ENCODE measurements at places on chromosomes 3 and 15. TPM values are rescaled to one million over a fixed set of nuclear protein-coding genes. Genes with fewer than 3 reads are reported as not detected.

ZMYND10 gene
- total RNA-seq: 0.45 TPM

PCSK6 gene
- 8.3 TPM for total RNA-seq

ADGRG7 gene
- total RNA-seq: not detected

DNAH12 gene
- 0.84 TPM for total RNA-seq

TMEM45A gene
- 21.5 TPM for total RNA-seq

NOX5 gene
- 0.26 TPM for total RNA-seq

C3orf18 gene
- 10.6 TPM for total RNA-seq
